ENCODE measurements at places on chromosomes 12 and 14.

DNA sequence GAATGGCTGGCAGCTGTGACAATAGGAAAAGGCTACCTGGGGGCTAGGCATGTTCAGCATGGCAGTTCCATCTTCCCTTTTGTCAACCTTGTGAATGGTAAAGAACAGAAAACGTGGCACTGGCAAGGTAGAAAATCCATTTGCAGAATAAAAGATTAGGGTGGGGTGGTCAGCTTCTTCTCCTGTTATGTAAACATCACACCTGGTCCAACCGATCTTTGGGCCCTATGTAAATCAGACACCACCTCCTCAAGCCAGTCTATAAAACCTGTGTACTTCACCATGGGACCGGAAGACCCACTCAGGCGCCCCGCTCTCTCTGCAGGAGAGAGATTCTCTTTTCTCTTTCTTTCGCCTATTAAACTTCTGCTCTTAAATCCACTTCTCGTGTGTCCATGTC lies 19.6 kb upstream of the TMEM30B start:
- DNase-seq, result no peak

DNA sequence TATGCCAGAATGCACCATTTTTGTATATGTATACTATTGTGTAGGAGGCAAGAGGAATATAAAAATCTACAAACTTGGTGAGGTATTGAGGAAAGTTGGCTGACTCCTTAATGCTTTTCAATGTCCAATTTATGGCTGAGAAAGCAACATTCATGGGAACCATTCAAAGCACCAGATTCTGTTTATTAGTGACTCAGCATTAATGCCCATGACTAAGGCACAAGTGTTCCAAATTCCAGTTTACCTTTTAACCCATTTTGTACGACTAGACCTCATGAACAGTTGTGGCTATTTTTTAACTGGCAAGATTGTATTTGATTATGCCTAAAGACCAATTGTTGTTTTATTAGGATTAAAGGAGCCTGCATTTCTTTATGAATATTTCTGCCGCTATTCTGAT lies 375.4 kb upstream of the ATP2B1 start:
- no peak for DNase-seq

- no peak for DNase-seq
Measured at GRCh38 chr14:50736932-50737419, 68.9 kb upstream of the SAV1 start.

DNA sequence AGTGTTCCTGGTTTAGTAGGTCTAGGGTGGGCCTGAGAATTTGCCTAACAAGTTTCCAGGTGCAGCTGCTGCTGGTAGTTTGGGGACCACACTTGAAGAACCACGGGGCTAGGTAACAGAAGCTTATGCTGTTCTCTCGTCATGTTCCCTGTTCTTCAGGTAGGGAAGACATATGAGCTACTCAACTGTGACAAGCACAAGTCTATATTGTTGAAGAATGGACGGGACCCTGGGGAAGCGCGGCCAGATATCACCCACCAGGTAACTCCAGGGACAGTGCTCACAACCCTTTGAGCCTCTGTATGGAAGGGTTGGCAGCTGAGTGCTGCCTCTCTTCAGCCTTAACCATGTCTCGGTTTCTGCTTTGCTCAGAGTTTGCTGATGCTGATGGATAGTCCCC lies 3.5 kb downstream of the EMG1 start:
- DNase-seq, result no peak

DNA sequence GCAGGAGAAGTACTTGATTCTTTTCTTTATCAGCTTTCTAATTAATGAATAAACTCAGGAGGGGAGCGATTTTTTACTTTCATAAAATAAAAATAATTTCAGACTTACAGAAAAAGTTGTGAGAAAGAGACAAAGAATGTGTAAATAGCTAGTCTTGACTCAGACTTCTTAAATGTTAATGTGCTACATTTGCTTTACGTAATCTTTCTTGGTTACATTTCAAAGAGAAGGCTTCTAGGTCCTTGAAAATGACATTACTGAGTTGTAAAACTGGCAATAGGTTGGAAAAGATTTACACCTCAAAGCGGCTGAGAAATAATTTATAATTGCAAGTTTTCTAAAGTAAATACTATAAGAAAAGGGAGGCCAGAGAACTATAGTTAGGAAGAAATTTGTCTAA lies 28.6 kb downstream of the GABARAPL1 start:
- DNase-seq, result no peak

- DNase-seq, result no peak
Measured at GRCh38 chr12:100359822-100360221, 2.9 kb downstream of the SLC17A8 start.

DNA sequence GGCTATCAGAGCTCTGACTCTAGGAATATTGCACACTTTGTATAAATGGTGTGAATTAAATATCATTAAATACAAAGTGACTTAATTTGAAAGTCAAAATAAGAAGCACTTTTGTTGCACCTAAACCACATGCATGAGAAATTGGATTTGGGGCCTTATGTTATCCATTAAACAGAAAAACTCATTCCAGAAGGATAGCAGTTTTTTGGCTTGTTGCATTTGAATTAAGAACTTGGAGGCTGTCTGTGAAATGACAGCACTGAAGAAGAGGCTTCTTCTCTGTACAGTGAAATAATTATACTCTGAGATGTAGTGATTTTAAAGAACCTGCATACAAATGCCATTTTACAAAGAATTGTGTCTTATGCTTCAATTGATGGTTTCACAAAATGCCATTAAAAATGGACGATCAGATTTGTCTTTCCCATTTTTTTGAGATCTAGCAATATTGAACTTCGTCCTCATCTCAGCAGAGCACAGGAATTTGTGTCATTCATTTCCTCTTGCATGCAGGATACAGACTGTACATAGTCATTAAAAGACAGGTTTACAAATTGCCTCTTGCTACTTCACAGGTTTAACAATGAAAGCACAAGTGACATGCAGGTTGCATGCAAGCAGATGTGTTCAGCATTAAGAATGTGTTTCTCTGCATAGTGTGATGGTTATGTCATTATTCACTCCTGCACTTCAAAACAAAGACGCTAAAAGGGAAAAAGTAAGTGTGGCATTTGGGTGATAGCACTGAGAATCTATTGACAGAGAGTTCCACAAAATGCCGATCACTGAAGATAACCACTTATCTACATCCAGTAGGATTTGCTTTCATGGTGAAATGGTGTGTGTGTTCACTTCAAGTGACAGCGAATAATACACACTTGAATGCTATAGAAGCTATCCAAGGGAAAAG lies 35.9 kb upstream of the PYGL start:
- DNase-seq, result no peak

DNA sequence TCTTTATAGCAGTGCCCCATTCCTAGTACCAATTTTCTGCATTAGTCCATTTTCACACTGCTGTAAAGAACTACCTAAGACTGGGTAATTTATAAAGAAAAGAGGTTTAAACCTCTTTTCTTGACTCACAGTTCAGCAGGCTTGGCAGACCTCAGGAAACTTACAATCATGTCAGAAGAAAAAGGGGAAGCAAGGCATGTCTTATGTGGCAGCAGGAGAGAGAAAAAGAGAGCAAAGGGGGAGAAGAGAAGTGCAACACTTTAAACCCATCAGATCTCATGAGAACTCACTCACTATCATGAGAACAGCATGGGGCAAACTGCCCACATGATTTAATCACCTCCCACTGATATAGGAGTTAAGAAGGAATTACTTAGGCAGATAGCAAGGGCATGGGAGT lies 101.6 kb upstream of the PLEKHG7 start:
- no peak for DNase-seq

- no peak for DNase-seq
Measured at GRCh38 chr14:104034976-104035699, 50.4 kb upstream of the ASPG start.

DNA sequence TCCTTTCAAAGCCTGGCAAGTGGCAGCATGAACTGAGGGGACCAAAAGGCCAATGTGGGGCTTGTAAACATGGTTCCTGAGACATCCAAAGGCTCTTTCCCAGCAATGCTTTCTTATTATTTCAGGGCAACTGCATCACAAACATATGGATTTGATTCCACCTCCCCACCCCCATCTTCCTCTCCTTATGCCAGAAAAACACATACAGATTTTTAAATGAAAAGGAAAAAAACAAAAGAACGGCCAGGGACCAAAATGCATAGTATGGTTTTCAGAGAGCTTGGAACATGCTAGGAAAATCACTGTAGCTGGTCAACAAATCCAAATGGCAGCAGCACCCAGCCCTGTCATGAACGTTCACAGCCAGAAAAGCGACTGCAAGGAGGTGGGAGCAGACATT lies 167.6 kb downstream of the ANO2 start:
- DNase-seq, result no peak

- no peak for DNase-seq
Measured at GRCh38 chr12:11978726-11979384, 91.9 kb upstream of the BCL2L14 start.

DNA sequence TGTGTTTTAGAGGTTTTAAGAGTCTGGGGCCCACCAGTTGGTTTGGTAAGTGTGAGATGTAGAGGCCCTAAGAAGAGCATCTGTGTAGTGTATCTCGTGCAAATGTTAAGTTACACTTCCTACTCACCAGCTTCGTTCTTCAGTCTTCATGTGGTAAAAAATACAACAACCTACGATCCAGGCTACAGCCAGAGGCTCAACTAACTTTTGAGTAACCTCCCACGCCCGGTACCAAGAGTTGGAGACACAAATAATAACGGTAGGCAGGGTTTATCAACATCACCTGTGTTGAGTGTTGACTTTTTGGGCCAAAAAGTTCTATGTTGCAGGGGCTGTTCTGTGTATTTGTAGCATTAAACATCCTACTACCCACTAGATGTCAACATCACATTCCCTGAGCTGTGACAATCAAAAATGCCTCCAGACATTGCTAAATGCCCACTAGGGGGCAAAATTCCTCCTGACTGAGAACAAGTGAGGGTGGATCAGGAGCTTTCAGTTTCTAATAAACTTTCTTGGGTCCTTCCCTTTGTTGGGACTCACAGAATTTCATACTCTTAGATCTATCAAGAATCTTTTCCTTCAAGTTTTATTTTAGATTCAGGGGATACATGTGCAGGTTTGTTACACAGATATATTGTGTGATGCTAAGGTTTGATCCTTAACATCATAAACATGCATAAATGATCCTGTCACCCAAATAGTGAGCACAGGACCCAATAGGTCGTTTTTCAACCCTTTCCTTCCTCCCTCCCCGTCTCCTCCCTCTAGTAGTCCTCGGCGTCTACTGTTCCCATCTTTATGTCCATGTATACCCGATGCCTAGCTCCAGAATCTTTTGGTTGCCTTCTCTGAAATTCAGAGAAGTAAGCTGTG lies 94.7 kb downstream of the SLC2A13 start:
- peak; percentile 26 for DNase-seq

DNA sequence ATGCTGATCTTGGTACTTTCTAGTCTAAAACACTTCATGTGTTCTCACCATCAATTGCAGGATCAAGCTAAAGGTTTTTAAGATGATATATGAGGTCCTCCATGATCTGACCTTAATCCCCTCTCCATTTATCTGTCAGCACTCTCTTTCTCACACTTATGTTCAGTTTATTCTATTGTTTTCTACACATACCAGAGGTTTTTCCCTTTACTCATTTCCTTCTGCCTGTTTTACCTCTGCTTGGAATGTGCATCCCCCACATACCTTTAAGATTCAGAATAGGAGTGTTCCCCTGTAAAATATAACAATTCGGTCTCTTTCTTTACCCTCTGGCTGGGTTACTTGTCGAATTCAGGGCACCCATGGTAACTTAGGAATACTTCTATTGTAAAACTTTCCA lies 219.1 kb upstream of the PKP2 start:
- no peak for DNase-seq

DNA sequence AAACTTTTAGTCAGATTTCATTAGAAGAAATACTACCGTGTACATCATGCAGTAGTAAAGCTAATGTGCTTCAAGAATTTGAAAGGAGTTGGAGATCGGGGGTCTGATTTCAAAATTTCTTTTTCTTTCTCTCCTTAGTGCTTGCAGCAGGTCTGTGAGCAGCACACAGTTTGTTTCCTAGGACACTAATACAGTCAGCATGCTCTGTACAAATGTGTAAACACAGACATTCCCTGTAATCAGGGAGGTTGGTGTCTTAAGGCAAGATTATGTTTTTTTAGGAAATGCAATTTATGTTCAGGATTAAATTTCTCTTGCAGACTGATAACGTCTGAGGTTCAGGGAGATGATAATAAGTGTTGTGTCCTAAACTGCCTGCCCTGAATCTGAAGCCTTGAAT lies 142.7 kb downstream of the ALX1 start:
- DNase-seq, result no peak

DNA sequence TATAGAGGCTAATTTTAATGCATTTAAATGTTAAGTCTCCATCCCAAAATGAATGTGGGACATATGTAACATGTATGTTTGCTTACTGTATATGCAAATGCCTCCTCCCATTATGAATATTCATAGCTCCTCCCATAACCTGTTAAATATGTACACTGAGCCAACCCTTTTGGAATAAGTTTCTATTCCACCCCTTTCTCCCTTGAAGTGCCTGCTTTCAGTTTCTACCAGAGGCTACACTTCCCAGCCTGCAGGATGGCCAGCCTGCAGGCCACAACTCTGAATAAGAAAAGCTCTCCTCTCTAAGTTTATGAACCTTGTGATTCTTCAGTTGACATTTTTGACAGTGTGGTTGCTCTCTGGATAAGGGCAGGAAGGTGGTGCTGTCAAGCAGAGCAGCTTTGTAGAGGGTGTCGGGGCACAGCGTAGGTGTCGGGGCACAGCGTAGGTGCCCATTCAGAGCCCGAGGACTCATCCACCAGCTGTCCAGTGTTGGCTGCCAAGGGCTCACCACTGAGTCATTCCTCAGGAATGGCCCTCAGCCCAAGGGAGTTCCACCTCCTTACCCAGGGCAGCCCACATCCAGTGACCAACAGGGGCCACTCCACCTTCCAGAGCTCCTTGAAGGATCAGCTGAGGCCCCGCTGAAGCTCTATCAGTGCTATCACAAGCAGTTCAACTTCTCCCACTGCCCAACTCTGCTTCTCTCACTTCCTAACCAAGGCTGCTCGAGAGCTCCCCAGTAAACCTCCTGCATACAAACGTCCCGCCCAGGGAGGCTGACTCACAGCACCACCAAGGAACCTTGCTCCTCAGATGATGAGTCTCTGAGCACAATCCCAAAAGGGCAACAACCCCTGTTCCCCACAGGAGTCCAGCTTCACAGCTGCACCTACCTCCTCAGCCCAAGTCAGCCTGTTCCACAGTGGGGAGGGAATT lies 31.4 kb downstream of the VWF start:
- DNase-seq, result no peak

GRCh38 chr14:47541662-47542061 lies 133.7 kb downstream of the MDGA2 start:
- no peak for DNase-seq

GRCh38 chr14:69664865-69665526 lies 53.6 kb downstream of the SUSD6 start:
- DNase-seq, result no peak

DNA sequence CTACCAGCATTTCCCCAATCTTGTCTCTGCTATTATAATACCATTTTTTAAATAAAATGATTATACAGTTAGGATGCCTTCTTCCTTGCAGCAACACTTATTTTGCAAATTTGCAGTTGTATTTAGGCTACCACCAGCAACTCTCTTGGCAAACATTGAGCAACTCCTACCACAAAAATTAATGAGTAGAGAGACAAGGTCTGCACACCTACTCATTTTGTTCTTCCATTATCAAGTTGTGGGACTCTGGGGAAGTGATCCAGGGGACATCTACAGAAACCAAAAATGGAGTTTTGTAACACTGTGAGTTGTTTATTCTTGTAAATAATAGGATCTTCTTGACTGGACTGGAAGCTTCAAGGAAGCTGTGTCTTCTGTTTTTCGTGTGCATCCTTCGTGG lies 38.6 kb downstream of the DGLUCY start:
- no peak for DNase-seq

All from NCI-H2081 treated with DMSO at 0.1 percent for 48 hours (cell line).